ENCODE measurements at places on chromosomes 3 and 15.

- DNase-seq, result no peak
Observed at GRCh38 chr15:56871185-56871584, 47.3 kb upstream of the TCF12 start.

DNA sequence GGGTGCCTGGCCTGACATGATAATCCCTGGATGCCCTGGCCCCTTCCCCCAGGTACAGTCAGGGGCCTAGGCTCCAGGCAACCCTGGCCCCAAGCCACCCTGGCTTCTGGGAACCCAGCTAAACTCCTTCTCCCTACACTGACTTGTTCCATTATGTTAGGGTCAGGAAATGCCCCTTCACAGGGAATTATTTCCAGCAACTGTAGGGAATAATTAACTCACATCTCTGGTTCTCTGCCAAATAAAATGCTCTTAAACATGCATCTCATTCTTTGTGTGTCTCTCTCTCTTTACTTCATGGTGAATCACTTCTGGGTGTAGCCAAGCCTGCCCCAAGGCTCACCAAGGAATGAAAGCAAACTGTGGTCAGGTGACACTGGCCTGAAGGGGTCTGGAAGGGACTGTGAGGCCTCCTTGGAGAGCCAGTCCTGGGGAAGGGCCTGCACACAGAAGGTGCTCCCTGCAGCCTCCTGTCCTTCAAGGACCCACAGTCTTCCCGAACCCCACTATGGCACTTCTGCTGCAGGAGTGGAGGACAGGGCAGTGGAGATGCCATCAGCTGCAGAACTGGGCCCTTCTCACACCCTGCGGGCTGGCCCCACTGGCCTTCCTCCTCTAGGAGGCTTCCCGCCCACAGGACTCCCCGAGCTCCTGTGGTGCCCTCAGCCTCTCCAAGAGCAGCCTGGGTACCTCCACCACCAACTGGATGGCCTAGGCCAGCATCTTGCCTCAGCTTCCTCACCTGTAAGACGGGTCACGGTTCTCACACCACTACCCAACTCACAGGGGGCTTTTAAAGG, 17.6 kb downstream of the TKT start:
- DNase-seq, result no peak

DNA sequence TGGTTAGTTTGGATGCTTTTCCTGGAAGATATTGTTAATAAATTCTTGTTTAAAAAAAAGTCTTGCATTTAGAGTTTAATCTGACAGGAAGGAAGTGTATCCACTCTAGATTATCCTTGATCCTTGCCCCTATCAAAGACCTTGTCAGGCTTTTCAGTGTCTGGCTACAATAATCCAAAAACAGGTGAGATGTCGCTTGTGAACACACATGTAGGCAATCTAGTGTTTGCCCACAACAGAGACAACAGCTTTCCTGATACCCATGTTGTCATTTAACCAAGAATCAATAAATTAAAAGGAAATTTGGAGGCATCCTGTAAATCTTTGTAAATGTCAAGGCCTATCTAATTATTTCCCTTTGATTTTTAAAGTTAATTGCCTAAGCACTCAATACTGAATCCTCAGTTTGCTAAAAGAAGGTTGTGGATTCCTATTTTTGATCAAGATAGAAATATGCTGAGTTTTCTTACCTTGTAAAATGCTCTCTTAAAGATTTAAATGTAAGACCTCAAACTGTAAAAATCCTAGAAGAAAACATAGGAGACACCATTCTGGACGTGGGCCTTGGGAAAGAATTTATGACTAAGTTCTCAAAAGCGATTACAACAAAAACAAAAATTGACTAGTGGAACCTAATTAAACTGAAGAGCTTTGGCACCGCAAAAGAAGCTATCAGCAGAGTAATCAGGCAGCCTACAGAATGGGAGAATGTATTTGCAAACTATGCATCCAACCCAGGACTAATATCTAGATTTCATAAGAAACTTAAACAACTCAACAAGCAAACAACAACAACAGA, 207.7 kb downstream of the NAALADL2 start:
- DNase-seq, result no peak

GRCh38 chr3:168066882-168067281, 28.8 kb downstream of the GOLIM4 start:
- DNase-seq, result no peak

GRCh38 chr3:178671377-178671776, 135.1 kb downstream of the KCNMB2 start:
- no peak for DNase-seq

DNA sequence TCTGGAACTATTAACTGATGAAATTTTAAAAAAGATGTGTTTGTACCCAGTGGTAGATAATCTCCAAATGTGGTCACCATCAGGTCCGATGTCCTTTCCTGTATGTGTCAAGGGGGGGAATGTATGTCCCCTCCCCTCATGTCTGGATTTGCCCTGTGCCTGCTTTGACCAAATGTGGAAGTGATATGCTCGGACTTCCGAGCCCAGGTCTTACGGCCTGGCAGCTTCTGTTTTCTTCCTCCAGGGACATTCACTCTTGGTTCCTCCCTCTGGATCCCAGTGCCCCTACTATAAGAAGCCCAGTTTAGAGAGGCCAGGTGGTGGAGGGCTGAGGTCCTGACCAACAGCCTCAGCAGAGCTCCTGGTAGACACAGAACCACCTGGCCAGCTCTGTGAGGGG, 75.5 kb downstream of the CCR1 start:
- no peak for DNase-seq

DNA sequence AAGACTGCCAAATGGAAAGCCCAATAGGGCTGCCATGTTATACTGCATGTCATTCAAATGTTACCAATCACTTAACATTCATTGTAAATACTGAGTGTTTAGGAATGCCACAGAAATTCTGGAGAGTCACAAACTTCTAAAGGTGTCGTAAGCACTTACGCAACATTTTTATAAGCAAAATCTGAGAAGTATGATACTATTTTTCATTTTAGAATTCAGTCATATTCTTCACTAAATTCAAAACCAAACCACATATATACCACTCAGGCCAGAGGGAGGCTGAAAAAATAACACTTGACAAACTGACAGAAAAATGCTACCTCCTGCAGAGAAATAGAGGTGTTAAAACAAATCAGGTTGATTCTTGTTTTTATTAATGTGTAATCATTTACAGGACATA, 89.8 kb downstream of the THBS1 start:
- no peak for DNase-seq

DNA sequence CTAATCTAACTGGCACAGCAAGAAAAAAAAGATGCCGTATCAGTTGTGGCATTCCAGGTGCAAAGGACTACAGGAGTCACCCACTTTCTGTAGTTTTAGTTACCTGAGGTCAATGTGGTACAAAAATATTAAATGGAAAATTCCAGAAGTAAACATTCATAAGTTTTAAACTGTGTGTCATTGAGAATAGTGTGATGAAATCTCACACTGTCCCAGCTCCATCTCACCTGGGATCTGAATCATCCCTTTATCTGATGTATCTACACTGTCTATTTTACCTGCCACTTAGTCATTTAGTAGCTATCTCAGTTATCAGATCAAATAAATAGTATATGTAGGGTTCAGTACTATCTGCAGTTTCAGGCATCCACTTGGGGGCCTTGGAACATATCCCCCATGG, 26.7 kb downstream of the GBE1 start:
- no peak for DNase-seq

- DNase-seq, result no peak
Observed at GRCh38 chr15:68340726-68341671, 63.5 kb downstream of the FEM1B start.

GRCh38 chr3:105788593-105788992, 80.2 kb downstream of the CBLB start:
- no peak for DNase-seq

GRCh38 chr3:59774000-59774399, 724.2 kb upstream of the CFAP20DC start:
- no peak for DNase-seq

- DNase-seq, result no peak
Observed at GRCh38 chr15:67074886-67075229, 9.5 kb downstream of the SMAD3 start.

GRCh38 chr3:104989878-104990277, 376.8 kb upstream of the ALCAM start:
- no peak for DNase-seq

- no peak for DNase-seq
Observed at GRCh38 chr3:157120071-157120892, 39.7 kb downstream of the CCNL1 start.

DNA sequence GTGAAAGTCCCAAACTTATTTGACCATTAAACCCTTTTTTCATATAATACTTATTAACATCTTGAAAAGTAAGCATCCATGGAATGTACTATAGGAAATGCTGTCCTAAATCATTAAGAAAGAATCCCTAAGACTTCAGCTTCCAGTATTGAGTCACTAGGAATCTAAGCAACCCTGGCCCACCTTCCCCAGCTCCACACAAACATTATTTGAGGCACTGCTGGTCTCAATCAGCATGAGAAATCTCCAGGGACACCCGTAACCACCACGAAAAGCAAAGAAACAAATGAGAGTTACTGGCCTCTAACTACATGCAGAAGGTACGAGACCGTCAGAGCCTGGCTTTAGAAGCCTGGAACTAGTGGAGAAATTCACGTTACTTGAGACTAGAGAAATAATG, 68.2 kb downstream of the POLQ start:
- DNase-seq, result no peak

- no peak for DNase-seq
Observed at GRCh38 chr3:166809520-166809919, 570.6 kb downstream of the ZBBX start.

DNA sequence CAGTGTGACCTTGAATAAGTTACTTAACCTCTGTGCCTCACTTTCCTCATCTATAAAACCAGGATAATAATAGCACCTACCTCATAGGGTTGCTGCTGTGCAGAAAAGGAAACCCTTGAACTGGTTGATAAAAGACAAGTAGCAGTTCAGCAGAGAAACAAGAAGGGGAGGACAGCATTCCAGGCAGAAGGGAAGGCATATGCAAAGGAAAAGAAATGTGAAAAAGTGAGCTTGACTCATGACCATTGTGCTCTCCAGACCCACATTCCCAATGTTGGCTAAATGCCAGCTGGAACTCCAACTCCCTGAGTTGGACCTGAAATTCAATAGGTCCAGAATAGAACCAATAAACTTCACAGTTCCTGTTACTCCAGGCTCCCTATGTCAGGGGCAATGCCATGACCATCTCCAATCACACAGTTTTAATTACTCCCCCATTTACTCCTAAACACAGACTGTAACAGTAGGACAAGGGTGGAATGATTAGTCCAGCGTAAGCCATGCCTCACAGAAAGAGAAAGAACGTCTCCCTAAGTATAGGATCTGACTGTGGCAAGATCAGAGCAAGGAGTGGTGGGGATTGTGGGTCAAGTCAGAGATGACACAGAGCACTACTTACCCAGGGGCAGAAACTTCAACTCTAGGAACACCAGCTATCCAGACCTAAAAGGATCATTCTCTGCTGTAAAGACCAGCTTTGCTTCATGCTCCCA, 26.9 kb downstream of the PRKAR2A start:
- no peak for DNase-seq

GRCh38 chr3:172074586-172074985, 35.2 kb downstream of the FNDC3B start:
- DNase-seq, result no peak

DNA sequence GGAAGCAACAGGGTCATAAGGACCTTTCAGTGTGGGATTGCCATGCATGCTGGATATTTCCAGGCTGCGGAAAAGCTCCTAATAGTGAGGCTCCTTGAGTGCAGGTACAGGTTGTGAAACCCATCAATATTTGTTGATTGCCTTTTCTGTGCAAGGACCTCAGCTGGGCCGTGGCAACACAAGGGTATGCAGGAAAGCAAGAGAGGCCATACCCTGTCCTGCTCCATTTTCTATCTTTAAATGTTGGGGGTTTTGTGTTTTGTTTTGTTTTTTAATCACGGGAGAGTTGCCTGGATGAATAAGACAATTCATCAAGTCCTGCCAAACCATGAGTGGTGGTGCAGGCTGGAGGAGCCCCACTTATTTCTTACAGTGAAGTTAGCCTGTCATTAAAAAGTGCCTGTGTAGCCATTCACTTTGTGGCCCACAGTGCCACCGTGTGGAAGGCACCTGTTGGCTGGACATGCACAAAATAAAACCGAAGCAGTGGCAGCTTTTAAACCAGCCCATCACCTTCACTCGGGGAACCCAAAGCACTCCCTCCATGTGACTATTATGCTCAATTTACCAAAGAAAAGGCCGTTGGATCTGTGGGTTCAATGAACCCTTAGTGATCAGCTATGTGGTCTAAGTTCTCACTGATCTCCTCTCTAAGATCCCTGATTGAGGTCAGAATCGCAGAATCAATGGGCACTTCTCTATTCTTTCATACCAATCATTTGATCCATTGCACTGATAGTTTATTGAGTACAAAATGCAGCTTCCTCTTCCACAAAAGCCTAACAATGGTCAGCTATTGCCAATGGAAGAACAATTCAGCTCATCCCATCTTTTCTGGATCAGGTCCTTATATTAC, 42.2 kb downstream of the CLDN18 start:
- DNase-seq, result no peak

DNA sequence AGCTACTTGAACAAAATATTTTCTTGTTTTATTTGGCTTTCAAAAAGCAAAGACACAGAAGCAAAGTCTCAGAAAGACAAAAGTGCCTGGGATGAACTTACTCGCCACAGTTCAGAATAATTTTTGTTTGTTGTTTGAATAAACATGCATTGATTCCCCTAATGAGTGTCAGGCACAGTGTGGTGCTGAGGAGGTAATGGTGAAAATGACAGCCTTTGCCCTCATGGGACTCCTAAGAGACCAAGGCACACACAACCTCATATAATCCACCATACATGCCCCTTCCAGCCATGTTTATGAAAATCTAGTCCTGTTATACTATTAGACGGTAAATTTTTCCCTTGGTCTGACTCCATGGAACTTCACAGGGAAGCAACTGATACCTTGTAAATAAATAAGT, 2.5 kb downstream of the GOLIM4 start:
- DNase-seq, result no peak

- DNase-seq, result no peak
Observed at GRCh38 chr3:172659246-172660002, 51.4 kb downstream of the NCEH1 start.

DNA sequence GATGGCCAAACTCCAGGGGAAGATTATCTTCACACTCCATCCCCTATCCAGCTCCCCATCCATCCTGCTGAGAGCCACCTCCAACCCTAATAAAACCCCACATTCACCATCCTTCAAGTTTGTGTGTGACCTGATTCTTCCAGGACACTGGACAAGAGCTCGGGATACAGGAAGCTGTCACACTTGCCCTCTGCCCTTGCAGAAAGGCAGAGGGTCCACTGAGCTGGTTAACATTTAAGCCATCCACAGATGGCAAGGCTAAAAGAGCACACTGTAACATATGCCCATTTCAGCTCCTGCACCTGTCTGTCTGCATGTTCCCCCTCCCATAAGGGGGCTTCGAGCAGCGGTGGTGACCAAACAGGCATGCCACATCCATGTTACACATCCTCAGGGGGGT, 29.8 kb downstream of the SETMAR start:
- no peak for DNase-seq

DNA sequence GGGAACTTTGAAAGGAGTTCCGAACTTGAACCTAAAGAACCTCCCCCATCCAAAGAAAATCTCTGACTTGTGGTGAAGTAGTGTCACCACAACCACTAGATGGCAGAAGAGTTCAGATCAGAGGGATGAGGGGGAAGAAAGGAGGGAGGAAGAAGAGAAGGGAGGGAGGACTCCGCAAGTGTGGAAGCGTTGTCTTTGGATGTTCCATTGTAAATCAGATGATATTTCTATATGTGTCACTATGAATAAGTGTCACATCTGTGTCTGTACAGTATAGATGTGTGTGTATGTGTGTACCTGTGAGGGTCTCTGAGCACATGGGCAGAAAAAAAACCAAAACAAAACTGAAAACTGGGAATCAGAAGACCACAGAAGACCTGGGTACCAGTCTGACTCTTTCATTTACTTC, 16.9 kb downstream of the SLC24A1 start:
- DNase-seq, result no peak
